ENCODE measurements at places on chromosomes 3 and 15. TPM values are rescaled to one million over a fixed set of nuclear protein-coding genes. Genes with fewer than 3 reads are reported as not detected.

Gene SOX14
- not detected for total RNA-seq

Gene MYO5C
- 13.0 TPM for total RNA-seq

Gene TOMM70
- 25.5 TPM for total RNA-seq

Gene CCDC50
- 97.0 TPM for total RNA-seq

Gene GATM
- total RNA-seq, result 0.26 TPM

Gene P3H2
- total RNA-seq, result 13.7 TPM

Gene SPSB4
- total RNA-seq, result under 0.01 TPM

Gene MYL3
- total RNA-seq, result not detected

Gene ENTPD3
- total RNA-seq, result not detected

Gene PIGZ
- total RNA-seq, result 4.6 TPM

Gene TMEM108
- not detected for total RNA-seq

Gene OCA2
- total RNA-seq, result not detected

Gene ANKRD34C
- not detected for total RNA-seq

Gene PPCDC
- 9.6 TPM for total RNA-seq

Gene AGBL1
- total RNA-seq, result not detected

Gene FSD2
- not detected for total RNA-seq

Gene MESP1
- under 0.01 TPM for total RNA-seq

Gene ASB14
- total RNA-seq, result not detected

Gene USP50
- not detected for total RNA-seq

Gene MESP2
- total RNA-seq, result not detected

Gene ARPP19
- total RNA-seq, result 93.2 TPM

Gene PHC3
- 16.8 TPM for total RNA-seq

Gene FANCI
- 33.6 TPM for total RNA-seq

Gene PPP2R3A
- 4.5 TPM for total RNA-seq

Gene CAPN3
- 0.13 TPM for total RNA-seq

Gene CILP
- not detected for total RNA-seq

Gene CPLX3
- total RNA-seq, result not detected

Gene GLDN
- total RNA-seq, result not detected

Gene SLC24A5
- total RNA-seq, result not detected

Gene CKMT1A
- not detected for total RNA-seq

Gene HRH1
- 2.3 TPM for total RNA-seq

Gene GOLGA6L10
- total RNA-seq, result under 0.01 TPM

Gene SYNM
- total RNA-seq, result 105 TPM

Gene SLC28A1
- total RNA-seq, result under 0.01 TPM

Gene SMCO1
- not detected for total RNA-seq

Gene MAP6D1
- 0.51 TPM for total RNA-seq

Gene INTS14
- total RNA-seq, result 29.8 TPM

Gene HCLS1
- 17.3 TPM for total RNA-seq

Gene SLC38A3
- under 0.01 TPM for total RNA-seq

Gene CLDN16
- not detected for total RNA-seq

Gene ZNF621
- total RNA-seq, result 7.2 TPM

Gene DLL4
- 76.5 TPM for total RNA-seq

Gene EFL1
- total RNA-seq, result 14.4 TPM

Data from dermis microvascular lymphatic vessel endothelial cell (primary cell).